ENCODE measurements at places on chromosomes 16 and 17.
A peak's percentile ranks its signal among the peaks of the same experiment; 100 is the strongest.

GRCh38 chr17:16037636-16038035, 38.0 kb downstream of the TTC19 start:
- no peak for DNase-seq

- DNase-seq = peak; percentile 46
Measured at GRCh38 chr16:11949527-11949926, 7.7 kb upstream of the NPIPB2 start.

- DNase-seq = no peak
Measured at GRCh38 chr16:56373003-56373402, 52.3 kb downstream of the AMFR start.

DNA sequence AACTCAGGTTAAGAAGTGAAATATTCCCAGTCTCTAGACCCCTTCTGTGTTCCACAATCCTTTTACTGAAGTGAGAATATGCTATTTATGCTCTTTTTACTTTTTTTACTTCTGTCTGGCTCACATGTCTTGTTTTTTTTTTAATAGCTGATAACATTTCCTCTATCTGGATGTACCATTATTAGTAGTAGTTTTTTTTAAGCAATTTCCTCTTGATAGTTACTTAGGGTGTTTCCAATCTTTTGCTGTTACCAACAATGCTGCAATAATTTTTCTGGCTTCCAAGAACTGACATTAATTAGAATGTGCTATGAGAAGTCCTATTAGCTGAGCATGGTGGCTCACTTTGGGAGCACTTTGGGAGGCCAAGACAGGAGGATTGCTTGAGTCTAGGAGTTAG, 32.0 kb downstream of the KSR1 start:
- no peak for DNase-seq

DNA sequence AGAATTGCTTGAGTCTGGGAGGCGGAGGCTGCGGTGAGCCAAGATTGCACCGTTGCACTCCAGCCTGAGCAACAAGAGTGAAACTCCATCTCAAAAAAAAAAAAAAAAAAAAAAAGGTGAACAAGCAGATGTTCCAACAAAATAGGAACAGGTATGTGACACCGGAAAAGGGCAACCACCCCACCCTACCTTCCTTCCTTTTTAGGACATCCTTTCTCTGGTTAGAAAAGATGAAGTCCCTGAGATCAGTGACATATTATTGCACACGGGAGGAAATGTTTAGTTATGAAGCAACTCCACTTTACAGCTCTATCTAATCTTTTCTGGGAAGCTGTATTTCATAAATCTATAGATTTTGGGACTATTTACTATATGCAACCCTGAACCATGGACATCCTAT, 114.2 kb upstream of the MON1B start:
- no peak for DNase-seq

DNA sequence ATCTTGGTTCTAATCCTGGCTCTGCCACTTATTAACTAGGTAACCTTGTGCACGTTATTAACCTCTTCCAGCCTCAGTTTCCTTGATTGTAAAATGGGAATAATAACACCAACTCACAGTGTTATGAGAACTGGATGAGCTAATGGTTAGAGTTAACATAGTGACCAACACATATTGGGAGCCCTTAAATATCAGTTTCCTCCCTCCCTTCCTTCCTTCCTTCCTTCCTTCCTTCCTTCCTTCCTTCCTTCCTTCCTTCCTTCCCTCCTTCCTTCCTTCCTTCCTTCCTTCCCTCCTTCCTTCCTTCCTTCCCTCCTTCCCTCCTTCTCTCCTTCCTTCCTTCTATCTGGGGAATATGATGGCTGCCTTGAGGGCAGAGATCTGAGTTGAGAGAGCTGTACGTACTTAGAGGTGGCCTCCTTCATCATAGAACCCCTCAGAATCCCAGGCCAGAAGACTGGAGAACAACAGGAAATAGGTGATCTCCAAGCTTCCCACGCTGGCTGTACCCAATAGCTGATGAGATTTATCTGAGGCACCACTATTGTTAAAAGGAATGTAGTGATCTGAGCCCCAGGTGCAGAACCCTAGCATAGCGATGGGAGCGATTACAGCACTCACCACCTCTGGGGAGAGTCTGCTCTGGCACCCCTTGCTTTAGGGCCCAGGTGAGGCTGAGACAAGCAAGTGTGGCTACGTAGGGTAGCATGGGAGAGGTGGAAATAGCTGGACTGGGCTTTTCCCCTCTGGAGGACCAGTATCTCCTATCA, 26.2 kb downstream of the CCR7 start:
- no peak for DNase-seq

DNA sequence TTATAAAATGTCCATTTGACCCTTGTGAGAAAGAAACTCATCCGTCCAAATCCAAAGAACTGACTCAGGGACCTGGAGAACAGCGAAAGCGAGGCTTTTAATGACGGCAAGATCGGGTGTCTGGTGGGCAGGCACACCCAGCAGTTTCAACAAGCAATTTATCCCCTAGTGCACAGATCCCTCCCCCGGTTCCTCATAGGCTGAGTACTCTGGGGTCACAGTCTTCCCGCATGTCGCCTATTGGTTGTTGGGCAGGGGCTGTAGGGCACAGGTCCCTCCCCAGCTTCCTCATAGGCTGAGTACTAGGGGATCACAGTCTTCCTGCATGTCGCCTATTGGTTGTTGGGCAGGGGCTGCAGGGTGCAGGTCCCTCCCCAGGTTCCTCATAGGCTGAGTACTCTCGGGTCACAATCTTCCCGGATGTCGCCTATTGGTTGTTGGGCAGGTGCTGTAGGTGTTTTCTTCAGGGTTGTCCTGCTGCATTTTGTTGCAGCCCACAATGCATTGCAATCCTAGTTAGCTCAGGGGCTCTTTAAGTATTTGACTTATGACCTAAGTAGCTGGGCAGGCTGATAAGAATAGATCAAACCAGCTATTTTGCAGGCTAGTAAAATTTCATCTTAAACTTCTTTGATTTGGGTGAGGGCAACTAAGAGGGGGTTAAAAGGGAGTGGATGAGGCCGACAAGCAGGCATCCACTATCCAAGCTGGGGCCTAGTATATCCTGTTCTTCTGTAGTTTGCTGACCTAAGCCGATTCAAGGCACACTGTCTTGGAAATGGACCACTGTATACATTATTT, 3.6 kb upstream of the UTS2R start:
- DNase-seq = no peak

- no peak for DNase-seq
Measured at GRCh38 chr17:33522623-33523022, 229.5 kb upstream of the ASIC2 start.

GRCh38 chr16:19269098-19269497, 16.4 kb upstream of the CLEC19A start:
- DNase-seq = no peak

- no peak for DNase-seq
Measured at GRCh38 chr17:74778960-74779359, 2.8 kb upstream of the NAT9 start.

DNA sequence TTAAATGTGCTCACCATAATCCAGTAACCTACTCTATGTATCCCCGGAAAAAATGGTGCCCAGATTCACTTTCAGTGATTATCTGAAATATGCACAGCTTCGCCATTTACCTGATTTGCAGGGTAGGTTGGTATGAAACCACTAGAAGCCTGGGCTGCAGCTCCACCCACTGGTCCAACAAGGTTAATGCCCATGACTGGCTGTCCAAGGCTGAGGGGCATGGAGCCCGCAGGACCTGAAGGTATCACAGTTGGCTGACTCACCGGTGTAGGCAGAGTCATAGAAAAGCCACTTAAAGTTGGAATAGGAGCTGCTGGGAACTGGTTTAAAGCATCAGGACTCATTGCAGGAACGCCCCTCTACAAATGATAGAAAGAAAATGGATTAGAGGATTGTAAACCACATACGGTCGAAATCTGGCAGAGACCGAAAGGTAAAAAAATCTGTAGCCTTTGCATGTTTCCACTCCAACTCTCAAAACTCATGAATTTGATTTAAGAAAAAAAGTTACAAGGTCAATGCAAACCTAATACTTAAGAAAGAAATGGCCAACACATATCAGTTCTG, 38.6 kb downstream of the SYNRG start:
- no peak for DNase-seq

DNA sequence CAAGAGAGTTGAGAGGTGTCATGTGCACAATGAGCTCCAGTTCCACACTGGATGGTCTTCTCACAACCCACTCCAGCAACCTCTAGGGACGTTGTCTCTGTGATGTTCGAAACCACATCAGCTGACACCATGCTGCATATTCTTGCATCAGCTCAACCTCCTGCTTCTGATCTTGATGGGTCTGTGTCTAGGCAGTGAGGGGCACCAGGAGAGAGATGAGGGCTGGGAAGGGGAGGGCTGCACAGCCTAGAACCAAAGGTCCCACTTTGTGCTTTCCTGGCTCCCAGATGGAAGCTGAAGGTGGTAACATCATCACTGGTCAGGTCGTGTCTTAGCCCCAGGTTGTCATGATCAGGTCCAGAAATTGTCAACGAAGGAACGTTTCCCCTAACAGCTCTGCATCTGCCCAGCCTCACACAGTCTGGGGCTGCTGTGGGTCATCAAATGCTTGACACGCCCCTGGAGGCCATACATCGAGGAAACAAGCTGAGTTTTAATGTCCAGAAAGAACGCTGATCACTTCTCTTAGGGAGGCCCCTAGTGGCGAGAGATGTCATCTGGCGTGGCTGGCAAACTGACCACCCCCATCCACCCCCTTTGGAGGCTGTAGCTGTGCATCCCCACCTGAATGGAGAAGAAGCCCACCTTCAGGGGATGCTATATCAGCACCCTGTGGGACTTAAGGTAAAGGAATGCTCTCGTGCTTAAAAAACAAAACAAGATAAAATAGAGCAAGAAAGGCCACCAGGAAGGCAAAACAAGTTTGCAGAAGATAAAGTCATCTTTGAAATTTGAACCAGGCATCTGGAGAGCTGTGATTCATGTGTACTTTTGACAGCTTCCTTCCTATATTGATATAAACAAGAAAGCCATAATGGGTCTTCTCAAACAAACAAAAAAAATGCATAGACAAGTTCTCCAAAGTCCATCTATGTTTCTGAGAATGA, 58.3 kb downstream of the WIPI1 start:
- no peak for DNase-seq

DNA sequence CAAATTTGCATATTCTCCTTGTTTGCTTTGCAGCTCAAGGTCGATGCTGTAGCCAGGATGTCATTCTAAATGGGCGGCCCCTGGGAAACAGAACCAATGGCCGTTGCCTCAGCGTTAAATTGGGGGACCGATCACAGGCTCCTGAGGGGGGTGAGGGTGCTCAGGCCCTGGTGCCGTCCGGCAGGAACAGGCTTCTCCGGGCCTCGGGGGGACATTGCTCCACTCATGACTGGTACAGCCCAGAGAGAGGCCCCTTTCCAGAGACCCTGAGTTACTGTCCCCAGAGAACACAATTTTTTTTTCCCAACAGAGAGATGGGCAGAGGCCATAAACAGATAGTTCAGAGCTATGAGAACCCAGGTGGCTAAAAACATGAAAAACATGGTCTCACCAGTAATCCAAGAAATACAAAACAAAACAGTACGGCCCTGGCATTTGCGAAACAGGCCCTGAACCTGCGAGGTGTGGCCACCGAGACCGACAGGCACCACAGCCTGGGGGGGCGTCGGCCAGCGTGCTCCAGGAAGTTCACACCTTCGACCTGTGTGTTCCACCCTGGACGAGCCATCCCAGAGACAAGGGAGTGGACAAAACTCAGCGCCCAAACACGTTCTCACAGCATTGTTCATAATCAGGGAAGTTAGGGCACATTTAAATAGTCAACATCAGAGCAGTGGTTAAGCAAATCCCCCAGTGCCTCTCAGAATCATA, 82.8 kb downstream of the METRNL start:
- DNase-seq = peak; percentile 40

DNA sequence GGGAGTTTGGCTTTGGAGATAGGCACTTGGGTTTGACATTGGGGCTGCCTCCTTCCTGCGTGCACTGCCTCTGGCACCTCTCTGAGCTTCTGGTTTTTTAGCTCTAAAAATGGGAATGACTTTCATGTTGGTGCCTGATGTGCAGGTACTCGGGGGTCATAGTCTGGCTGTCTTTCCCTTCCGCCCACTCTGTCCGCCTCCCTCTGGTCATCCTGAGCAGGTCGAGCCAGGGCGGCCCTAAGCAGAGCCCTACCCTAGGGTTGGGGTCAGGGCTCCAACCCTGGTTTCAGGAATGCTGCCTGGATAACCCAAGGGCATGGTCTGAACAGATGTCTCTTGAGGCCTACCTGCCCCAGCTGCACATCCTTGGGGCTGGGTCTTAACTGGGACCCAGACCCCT, 64.8 kb downstream of the CMIP start:
- DNase-seq = no peak

DNA sequence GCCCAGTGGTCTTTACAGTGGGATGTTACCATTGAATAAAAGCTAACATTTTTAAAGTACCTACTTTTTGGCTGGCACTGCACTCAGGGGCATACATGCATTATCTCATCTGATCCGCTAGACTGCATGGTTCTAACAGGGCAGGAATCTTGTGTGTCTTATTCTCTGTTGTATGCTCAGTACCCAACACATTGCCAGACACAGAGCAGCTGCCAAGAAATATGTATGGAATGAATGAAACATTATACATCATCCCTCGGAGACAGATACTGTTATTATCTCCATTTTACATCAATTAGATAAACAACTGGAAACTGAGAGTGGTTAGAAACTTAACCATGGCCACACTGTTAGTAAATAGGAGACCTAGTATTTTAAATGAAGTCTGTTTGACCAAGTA, 74.1 kb upstream of the CDH11 start:
- DNase-seq = no peak
